GM04503 (cell line): ENCODE measurements at places on chromosomes 2 and 18.

GRCh38 chr18:37243741-37244140 is 321.9 kb downstream of the CELF4 start:
- DNase-seq = no peak

DNA sequence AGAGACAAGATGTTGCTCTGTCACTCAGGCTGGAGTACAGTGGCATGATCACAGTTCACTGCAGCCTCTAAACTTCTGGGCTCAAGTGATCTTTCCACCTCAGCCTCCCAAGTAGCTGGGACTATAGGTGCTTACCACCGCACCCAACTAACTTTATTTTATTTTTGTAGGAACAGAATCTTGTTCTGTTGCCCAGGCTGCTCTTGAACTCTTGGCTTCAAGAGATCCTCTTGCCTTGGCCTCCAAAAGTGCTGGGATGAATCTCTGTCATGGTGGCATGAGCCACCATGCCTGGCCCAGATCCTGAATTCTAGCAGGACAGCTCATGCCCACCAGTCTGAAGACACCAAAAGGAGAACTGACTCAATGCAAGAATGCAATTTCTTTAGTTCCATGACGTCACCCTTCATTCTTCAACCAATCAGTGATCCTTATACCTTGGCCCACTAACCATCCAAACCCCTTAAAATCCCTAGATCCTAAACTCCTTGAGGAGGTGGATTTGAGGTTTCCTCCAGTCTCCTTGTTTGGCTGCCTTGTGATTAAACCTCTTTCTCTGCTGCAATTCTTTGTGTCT is 25.6 kb upstream of the CXXC1 start:
- DNase-seq = no peak

DNA sequence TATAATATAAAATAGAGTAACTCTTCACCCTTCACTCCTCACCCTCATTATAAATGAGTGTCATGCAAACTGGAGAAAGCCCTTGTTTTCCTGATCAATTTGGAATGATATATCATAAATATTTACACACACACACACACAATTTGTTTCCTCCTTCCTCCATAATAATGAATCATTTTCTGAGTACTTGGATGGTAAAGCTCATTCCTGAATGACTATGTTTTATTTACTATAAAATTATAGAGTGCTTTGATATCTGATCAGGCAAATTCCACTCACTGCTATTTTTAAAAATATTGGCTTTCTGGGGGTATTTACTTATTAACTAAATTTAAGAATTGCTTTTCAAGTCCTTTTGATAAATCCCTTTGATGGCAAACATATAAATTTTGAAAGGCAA is 1125.5 kb upstream of the CNTNAP5 start:
- no peak for DNase-seq

- DNase-seq = no peak
These were observed 70.0 kb downstream of the HDAC4 start for GRCh38 chr2:239330836-239331235.

GRCh38 chr2:194304191-194304590 is 1352.8 kb upstream of the SLC39A10 start:
- DNase-seq = no peak

- no peak for DNase-seq
These were observed 1023.1 kb downstream of the SUCLG1 start for GRCh38 chr2:83435989-83436388.

DNA sequence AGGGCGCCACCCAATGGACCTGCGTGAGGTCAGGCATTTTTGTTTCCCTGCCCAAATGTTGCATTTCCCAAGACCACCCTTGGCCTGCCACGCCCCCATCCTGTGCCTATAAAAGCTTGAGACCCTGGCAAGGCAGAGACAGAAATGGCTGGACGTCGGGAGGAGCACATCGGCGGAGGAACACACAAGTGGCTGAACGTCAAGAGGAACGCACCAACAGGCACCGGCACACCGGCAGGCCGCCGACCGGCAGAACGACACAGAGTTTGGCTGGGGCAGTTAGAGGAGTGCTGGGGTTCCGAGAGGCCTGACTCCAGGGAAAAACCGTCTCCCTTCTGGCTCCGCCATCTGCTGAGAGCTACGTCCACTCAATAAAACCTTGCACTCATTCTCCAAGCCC is 35.9 kb downstream of the DCDC2C start:
- no peak for DNase-seq

GRCh38 chr18:48796491-48797205 is 154.1 kb downstream of the SMAD7 start:
- DNase-seq = no peak

DNA sequence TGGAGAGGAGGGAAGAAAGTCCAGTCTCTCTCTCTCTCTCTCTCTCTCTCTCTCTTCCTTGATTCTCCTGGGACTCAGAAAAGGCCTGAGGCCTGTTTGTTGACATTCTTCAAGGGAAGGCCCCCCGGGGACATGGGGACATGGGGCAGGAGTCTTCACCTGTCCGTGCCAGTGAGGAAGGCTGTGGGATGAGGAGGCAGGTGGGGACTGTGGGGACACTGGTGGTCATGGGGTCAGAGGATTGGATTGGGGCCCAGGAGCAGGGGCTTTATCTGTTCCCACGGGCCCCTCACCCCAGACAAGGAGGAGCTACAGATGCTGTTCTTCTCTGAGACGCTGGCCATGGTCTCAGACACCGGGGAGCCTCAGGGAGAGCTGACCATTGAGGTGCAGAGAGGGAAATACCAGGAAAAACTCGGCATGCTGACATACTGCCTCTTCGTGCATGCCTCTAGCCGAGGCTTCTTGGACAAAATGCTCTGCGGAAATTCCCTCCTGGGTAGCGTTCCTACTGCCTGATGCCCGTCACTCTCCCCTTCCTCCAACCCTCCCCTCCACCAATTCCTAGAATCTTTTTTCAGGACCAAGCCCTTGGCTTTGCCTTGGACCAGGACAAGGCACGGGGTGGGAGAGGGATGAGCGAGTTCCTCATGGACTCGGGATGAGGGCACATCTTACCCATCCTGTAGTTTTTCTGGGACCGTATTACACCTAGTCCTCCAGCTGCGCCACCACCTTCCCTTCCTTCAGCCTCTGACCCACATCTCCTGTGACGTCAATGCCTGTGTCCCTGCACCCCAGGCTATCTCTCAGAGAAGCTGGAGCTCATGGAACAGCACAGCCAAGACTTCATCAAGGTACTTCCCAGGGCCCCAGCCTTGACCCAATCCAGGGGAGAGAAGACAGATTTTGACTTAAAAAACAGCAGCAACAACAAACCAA is 850 bp downstream of the CATIP start:
- no peak for DNase-seq

DNA sequence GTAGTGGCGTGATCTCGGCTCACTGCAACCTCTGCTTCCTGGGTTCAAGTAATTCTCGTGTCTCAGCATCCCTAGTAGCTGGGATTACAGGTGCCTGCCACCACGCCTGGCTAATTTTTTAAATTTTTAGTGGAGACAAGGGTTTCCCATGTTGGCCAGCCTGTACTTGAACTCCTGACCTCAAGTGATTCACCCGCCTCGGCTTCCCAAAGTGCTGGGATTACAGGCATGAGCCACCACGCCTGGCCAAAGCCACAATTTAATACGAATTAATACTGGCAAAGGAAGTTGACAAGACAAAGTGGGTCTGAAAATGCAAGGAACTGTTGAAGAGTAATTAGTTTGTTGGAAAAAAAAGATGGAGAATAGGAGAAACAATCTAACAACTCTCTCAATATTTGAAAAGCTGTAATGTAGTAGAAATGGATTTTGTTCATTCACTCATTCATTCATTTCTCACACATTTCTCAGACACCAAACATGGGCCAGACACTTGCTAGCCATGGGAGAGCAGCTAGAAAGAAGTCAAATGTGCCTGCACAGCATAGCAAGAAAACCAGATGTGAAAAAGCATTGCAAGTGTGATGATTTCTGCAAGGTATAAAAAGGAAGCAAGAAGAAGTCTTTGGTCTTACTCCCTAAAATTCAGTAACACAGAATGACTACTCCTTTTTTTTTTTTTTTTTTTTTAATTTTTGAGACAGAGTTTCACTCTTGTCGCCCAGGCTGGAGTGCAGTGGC is 39.4 kb upstream of the ATL2 start:
- no peak for DNase-seq

GRCh38 chr2:176804392-176804791 is 408.2 kb upstream of the HNRNPA3 start:
- no peak for DNase-seq

DNA sequence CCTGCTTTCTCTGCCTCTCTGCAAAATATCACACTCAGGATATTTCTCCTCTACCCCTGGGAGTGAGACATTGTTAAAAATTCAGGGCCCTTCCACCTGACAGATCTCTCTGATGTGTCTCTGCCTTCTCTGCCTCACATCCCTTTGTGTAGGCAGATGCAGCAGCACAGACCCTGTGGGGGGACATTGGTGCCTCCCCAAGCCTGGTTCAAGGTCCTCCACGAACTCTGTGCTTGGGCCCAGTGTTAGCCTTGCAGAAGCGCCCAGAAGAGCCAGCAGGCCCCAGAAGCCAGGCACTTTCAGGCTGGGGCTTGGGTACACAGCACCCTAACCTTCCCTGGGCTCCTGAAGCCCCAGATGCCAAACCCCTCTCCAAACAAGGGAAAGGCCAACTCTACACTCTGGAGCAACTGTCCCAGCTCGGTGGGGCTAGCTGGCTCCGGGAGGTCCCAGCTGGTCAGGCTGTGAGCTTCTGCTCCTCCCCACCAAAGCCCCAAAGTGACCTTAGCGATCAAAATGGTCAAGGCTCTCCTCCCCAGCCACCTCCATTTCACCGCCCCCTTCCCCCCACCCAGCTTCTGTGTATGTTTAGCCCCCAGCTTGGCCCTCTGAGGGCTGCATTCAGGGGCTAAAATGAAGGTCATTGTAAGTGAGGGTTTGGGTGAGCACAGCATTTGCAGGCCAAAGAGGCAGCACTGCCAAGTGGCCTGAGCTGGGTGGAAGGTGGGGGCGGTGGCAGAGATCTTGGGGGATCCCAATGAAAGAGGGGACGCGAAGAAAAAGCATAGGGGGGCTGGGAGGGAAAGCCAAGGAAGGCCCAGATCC is 2.6 kb downstream of the HOXD9 start:
- no peak for DNase-seq

DNA sequence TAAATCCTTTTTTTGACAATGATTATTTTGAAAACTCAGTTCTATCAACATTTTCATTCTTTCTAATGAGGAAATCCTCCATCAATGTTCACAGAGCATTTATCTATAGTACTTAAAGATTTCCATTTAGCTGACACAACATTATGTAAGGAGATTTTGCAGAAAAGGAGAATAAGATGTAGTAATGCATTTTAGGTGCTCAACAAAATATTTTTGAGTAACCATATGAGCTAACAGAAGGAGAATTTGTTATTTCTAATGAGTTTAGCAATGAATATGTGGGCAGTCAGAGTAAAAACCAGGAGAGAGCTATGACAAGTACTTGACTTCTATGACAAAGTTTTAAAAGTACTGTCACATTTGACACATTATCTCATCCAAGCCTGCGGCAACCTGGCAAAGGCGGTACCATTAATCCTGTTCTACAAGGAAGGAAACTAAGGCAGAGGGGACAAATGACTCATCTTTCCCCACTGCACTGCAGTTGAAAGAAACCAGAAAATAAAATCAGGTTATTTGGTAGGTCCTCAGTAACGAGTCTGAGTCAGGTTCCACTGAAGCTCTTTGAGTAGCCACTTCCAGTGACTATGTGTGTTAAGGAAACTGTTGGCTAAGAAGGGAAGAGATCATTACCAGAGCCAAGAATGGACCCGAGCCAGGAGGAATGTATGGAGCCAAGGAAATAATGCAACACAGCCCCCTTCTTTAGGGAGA is 134.1 kb upstream of the ITGB6 start:
- DNase-seq = no peak

DNA sequence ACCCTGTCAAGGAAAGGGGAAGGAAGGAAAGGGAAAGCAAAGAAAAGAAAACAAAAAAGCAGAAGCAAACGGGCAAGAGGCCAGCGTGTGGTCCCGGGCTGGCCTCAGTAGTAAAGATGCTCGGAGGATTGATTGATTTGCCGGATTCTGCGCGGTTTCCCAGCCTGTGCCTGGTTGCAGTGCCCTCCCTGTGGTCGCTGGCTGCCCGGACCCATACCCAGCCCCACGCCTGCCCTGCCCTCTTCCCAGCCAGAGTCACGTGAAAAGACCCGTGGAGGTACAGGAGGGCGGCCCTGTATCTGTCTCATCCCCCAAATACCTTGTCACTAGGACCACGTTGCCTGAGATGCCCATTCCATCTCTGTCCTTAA is 55.1 kb upstream of the IMP4 start:
- no peak for DNase-seq

- no peak for DNase-seq
These were observed 655.2 kb downstream of the RNF144A start for GRCh38 chr2:7572450-7572849.

- DNase-seq = no peak
These were observed 71.5 kb downstream of the MAPRE2 start for GRCh38 chr18:35112696-35113095.

- DNase-seq = no peak
These were observed 201.1 kb upstream of the COL3A1 start for GRCh38 chr2:188773075-188773474.

- no peak for DNase-seq
These were observed 279.4 kb downstream of the CCDC178 start for GRCh38 chr18:33161131-33161530.

DNA sequence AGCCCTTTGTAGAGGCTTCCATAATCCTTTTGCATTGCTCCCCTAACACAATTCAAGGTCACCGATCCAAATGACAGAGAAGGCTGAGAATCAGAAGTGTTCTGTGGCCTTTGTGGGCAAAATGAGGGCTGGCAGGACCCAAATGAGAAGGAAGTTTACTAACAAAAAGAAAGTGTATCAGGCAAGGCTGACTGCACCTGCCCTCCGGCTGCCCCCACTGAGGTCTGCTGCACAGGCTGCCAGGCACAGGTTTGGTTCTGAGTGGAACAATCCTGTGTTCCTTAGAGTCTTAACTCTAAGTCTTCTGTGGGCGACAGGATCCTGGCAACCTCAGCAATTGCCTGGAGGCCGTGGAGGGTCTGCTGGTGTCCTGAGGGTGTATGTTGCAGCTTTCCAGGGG is 568.5 kb downstream of the CMPK2 start:
- DNase-seq = no peak

- DNase-seq = no peak
These were observed 32.4 kb downstream of the NDUFAF7 start for GRCh38 chr2:37263839-37264238.

- DNase-seq = no peak
These were observed 37.8 kb downstream of the PSTPIP2 start for GRCh38 chr18:46034230-46034629.
